ENCODE measurements at places on chromosomes 5 and 9.
A peak's percentile ranks its signal among the peaks of the same experiment; 100 is the strongest.

GRCh38 chr5:173331956-173332479 lies 3.8 kb upstream of the STC2 start:
- peak; percentile 46 for DNase-seq

DNA sequence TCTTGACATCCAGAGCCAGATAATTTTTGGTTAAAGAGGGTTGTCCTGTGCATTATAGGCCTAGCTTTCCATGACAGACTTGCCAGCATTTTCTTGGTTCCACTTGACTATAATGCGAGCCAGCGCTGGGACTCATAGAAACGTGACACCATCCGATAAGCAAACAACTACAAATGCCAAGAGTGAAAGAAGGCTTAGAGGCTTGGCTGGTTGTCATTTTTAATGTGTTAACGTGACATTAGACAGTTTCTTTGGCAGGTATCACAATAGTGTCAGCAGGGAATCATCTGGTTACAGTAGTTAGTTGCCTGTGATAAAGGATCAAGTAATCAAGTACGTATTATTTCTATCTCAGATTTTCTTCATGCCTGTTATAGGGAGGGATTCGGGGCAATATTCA lies 20.0 kb upstream of the LIFR start:
- no peak for DNase-seq

DNA sequence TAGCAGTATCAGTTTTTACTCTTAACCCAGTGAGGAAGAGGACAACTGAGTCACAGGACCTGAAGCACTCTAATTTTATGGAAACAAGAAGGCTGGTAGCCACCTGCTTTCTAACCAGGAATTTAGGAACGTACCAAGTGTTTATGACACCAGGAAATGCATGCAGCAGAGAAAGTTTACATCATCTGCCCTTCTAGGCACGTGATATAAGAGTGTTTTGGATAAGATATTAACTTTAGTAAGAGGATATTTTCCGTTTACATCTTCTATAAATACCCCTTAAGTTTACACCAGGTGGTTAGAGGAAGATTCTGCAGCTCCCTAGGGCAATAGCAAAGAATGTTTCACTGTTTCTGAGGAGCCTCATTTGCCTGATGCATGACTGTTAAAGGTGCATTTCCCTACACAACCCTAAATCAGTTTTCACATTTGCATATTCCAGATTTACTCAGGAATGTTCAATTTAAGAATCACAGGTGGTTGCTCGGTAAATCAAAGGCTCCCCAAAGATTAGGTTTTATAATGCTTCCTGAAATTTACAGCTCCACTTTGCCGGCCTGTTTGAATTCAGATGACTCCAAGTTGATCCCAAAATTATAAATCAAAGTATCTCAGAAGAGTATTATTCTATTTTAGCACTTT lies 1.8 kb downstream of the TSC1 start:
- no peak for DNase-seq

DNA sequence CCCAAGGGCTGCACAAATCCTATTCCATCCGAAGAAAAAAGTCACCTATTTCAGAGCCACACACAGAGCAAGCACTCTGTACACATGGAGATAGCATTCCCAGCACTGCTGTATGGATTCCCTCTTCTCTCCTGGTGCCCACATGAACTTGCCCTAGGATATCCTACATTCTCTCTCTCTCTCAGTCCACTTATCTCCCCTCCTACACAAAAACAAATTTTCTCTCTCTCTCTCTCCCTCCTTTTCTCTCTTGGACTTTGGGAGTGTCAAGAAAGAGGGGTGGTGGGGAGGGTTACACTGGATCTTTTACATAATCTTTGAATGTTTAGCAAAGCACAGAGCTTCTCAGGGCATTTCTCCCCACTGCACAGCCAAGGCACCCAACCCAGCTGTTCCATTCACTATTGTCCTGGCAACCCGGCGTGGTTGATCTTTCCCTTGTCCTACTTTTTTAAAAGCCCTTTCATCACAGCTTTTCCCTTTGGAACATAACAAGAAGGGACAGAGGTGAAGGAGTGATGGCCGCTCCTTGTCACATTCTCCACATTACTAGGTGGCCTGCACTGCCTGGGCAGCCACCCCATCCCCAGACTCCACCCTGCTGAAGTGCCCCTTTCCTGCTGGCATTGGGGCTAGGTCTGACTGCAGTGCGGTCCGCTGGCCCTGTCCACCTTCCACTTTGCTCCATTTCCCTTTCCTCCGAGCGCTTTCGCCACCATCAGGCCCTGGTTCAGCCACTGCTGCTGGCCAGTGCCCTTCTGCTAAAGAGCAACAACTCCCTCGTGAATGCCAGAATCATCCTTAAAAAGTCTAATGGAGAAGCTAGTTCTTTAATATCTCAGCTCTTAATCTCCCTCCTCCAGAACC lies 22.2 kb upstream of the SLC1A3 start:
- DNase-seq: no peak

DNA sequence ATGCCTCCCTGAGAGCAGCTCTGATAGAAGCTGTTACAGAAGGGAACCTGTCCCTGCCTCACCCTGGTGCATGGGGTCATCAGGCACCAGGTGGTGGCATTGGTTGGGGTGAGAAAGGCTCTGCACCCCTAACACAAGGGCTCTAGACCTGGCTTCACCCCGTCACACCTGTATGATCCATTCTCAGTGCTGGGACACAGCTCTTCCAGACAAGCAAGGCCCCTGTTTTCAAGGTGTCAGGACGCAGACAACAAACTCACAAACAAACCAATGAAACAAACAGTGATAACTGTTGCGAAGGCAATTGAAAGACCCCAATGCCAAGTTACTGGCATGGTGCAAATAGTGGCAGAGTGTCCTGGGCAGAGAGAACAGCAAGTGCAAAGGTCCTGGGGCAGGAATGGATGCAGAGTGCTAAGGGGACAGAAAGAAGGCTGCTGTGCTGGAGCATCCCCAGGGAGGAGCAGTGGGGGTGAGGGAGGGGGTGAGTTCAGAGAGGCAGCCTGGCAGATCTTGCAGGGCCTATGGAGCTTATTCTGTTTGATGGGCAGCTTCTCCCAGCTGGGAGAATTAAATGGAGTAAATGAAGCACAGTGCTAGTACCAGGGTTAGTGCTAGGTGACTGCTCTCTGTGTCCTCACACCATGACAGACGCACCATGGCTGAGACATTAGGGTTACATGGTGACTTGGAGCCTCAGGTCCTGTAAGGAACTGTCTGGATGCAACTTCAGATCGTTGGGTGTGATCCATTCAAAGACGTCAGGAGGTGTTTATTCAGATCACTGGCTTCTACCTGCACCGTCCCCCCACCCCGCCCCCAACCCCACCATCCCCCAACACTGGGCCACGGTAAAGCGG lies 67.9 kb upstream of the UNC5A start:
- DNase-seq: no peak

DNA sequence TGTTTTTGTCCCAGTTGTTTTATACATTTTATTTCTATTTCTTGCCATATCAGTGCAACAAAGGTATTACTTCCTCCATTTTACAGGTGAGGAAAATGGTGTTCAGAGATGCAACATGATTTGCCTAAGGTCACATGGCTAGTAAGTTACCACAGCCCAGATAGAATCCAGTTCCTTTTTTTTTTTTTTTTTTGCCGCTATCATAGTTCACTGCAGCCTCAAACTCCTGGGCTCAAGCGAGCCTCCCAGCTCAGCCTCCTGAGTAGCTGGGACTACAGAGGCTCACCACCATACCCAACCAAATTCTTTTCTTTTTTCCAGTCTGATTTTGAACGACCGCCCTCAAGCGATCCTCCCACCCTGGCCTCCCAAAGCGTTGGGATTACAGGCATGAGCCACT lies 480 bp upstream of the CCDC69 start:
- no peak for DNase-seq

DNA sequence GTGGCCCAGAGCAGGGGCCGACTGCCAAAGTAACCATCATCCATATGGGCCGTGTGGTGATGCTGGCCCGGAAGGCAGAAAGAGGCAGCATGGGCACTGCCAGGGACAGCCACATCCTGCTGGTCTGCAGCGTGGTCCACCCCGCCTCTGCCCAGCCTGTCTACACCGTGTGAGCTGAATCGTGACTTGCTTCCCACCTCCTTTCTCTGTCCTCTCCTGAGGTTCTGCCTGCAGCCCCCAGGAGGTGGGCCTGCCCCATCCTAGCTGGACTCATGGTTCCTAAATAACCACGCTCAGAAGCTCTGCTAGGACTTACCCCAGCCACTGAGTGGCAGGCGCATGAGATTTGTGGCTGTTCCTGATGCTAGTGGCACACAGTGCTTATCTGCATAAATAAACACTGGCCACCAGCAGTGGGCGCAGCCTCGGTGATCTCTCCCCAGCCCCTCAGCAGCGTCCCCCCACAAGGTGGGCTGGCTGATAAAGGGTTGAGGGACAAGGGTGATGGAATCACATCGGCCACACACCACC lies 22.6 kb upstream of the SUSD3 start:
- no peak for DNase-seq

- no peak for DNase-seq
Measured at GRCh38 chr9:14889451-14889850, 20.8 kb downstream of the FREM1 start.

DNA sequence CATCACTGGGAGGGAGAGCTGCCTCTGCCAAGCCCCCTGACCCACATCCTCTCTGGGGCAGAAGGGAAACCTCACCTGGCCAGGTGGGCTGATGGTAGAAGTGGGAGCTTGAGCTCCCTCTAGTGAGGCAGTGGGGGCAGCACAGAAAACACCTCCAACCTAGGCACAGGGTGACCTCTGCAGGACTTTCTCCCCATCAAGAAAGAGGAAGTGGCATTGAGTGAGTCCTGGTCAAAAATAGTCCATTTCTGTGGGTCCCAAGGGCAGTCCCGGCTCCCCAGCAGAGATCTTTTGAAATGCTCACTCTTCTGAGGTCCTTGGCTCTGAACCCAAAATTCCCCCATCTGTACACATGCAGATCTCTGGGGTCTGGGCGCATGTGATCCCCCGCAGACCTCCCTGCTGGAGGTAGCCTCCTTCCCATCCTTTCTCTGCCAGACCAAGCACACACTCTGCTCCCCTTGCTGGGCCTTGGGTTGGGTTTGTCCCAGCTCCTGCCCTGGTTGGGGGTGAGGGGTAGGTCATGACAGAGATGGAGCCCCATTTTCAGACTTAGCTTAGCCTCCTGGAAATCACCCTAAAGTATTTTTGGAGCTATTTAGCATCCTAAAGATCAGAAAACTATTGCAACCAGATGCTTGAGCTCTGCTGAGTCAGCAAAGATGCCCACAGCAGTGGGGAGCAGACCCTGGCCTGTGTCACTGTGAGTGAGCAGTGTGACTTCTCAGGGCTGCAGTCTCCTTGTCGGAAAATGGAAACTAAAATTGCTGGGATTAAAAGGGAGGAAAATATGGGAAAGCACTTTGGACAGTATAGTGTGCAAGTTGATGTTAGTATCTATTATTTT lies 41.6 kb upstream of the LCP2 start:
- peak; percentile 82 for DNase-seq

- DNase-seq: peak; percentile 99
Measured at GRCh38 chr9:35111001-35111933, 4.4 kb downstream of the ATOSB start.

DNA sequence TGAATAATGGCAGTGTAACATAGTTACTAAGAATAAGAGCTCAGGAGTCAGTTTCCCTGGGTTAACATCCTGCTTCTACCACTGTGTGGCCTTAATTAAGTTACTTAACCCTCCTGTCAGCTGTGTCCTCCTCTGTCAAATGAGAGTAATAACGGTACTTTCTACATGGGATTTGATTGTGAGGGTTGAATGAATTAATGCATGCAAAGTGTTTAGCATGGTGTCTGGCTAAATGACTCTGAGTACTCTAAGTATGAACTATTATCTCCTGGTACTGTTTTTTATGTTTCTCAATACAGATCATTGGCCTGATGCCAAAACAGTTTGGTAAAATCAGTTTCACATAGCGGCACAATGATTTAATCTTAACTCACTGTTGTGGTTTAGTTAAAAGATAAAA lies 19.6 kb downstream of the ZNF131 start:
- DNase-seq: peak; percentile 19

DNA sequence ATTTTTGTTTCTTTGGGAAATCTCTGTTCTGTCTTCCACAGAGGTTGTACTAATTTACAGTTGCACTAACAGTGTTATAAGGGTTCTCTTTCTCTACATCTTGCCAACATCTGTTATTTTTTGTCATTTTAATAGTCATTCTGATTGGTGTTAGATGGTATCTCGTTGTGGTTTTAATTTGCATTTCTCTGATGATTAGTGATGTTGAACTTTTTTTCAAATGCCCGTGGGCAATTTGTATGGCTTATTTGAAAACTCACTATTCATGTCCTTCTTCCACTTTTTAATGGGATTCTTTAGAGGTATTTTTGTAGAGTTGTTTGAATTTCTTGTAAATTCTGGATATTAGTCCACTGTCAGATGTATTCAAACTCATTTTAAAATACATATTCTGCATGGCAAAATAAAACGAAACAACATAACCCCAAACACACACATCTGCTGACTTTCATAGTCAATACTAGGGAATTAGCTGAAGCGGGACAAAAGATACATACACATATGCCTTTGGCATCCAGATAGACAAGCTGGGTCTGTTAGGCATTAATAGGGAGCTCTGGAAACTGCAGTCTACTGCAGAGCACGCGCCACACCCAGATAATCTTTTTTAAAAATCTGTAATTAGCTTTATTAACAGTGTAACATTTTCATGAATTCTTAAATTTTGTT lies 5.8 kb upstream of the SPATA31C2 start:
- DNase-seq: no peak

DNA sequence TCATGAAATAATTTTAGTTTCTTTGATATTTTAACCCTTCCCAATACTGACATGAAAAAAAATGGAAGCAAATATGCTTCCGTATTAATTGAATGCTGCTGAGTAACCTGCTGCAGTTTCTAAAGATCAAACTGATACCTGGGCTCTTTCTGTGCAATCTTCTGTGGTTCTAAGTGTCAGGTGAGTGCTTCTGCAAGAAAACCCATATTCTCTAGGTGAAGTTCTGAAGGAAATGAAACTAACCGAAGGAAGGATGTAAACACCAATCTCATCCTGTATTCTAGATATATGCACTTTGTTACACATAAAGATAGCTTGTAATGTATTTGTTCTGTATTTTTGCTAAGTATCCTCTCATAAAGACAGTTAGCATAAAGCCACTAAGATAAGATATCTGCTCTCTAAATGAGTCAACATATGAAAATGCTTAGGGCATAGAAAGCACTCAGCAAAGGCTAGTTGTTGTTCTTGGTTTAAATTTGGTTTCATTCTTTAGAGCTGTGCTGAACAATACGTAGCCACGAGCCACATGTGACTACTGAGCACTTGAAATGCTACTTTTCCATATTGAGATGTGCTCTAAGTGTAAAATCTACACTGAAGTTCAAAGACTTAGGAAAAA lies 52.0 kb downstream of the ITGA2 start:
- peak; percentile 28 for DNase-seq

- DNase-seq: no peak
Measured at GRCh38 chr9:26665666-26666065, 226.9 kb downstream of the CAAP1 start.

- no peak for DNase-seq
Measured at GRCh38 chr9:76218117-76218885, 175.9 kb downstream of the RFK start.

GRCh38 chr5:175363300-175363699 lies 80.7 kb downstream of the DRD1 start:
- DNase-seq: no peak

- DNase-seq: no peak
Measured at GRCh38 chr5:16934123-16934522, 2.0 kb downstream of the MYO10 start.

GRCh38 chr9:14383773-14384172 lies 69.8 kb upstream of the NFIB start:
- no peak for DNase-seq
